ENCODE measurements at places on chromosomes 6 and 20. TPM values are rescaled to one million over a fixed set of nuclear protein-coding genes. Genes with fewer than 3 reads are reported as not detected.

The LTB gene
- polyA plus RNA-seq = 0.33 TPM

The FBXO5 gene
- 14.3 TPM for polyA plus RNA-seq

The NPEPL1 gene
- 40.3 TPM for polyA plus RNA-seq

The MTFR2 gene
- 11.8 TPM for polyA plus RNA-seq

The SEMG1 gene
- not detected for polyA plus RNA-seq

- DNase-seq = no peak
Measured at GRCh38 chr20:9141070-9141469, 72.2 kb downstream of the PLCB4 start.

DNA sequence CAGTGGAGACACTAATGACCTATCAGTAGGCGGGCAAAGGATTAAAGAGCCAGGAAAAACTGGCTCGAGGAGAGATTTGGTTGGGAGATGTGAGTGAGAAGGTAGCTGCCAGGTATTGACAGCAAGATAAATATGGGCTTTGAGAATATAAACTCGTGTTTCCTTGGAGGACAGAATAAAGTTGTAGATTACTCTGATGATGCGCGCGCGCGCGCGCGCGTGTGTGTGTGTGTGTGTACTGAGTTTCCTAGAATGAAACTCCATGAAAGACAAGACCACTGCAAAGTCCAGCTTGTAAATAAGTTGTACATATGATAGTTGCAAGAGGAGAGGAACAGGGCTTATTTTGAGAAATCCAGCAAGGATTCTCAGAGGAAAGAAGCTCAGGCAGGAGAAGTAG lies 13.3 kb upstream of the TREM2 start:
- DNase-seq = no peak

DNA sequence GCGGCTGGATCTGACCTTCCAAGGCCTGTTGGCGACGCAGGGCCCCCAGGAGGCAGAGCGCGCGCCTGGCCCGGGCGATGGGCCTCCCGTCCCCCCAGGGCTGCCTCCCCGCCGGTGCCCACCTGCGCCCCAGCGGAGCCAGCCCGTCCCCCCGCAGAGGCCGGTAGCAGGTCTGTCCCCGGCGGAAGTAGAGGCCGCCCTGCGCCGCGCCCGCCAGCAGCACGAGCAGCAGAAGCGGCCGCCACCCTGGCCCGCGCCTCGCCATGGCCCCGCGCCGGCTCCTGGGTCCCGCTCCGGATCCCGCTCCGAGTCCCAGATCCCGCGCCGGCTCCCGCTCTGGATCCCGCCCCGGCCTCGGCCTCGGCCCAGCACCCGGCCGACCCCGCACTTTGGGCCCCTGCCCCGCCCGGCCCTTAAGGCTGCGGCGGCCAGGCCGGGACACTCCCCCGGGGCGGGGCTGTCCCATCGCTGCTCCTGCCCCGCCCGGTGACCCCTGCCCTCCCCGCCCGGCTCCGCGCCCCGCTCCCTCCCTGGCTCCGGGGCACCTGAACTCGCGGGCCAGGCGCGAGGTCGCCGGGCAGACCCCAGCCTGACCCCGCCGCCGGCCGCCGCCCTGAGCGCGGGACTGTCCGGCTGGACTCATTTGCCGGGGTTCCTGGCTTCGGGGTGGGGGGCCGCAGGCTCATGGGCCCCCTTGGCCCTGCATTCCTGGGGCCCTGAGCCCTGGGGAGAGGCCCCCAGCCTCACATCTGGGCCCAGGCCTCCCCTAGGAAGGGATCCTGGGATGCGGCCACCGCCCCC lies at the start of gene CTSZ:
Gene CTSZ (minus strand): TSS at position 391 of the 801 bp plus-strand sequence. CDS start 126 bp downstream, at position 265.
- peak; percentile 74 for DNase-seq
